ENCODE measurements at places on chromosomes 3 and 15.
A peak's percentile ranks its signal among the peaks of the same experiment; 100 is the strongest.

DNA sequence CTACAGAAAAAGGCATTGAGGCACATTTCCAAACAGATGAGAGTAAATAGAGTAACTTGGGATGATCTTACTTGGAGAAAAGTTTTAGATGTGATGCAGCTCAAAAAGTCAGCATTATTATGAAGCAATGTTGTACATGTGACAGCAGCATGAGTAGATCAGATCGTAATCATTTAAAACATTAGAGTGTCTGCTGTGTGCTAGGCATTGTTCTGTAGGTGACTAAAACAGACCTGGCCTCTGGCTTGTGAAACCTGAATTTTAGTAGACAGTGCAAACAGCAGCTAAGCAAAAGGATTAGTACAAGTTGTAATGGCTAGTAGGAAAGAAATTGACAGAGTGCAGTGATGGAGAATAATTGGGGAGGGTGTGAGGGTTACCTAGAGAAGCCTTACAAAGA, 15.1 kb downstream of the UBE2E1 start:
- DNase-seq, result no peak

GRCh38 chr3:141436180-141436579, 50.6 kb upstream of the RASA2 start:
- DNase-seq, result no peak

DNA sequence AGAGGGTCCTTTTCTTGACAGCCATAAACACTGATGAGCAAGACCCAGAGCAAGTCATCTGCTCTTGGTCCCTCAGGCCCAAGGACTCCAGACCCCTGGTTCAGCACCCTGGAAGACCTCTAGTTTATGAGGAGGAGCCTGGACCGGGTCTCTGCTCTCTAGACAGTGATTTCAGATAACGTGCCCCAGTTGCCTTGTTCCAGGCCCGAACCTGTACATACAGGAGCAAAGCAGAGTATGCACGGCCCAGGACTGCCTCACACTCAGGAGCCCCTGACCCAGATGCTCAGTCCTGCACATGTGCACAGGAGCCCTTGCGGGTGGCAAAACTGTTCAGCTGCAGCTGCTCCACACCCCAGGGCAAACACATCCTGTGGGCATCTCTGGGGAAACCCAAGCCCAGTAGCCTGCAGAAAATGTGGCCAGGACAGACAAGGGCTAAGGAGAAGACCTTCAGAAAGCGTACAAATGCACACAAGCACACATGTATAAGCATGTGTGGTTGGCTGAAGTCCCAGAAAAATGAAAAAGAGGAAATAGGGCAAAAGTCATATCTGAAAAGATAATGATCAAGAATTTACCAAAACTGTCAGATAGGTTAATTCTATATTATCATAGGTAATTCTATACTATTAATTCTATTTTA, 59.9 kb upstream of the CORO2B start:
- no peak for DNase-seq

- DNase-seq, result peak; percentile 87
Observed at GRCh38 chr15:66573719-66574595, 8.2 kb upstream of the LCTL start.

DNA sequence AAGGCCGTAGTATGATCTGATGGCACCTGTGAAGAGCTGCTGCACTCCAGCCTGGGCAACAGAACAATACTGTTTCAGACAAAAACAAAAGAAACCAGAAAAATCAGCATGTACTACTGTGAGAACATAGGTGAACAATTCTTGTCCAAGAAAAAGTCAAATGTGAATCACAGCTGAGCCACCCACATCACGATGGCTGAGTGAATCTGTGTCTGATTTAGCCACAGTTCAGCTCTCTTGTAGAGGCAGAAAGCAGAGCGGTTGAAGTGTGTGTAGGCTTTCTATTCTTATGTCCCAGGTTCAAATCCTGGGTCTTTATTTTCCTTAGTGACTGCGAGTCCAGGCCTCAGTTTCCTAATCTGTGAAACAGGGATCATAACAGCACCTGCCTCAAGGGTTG, 4.4 kb upstream of the FURIN start:
- DNase-seq, result no peak

- peak; percentile 46 for DNase-seq
Observed at GRCh38 chr15:71708741-71709140, 101.6 kb upstream of the NR2E3 start.

- peak; percentile 82 for DNase-seq
Observed at GRCh38 chr3:52685285-52685708, 416 bp downstream of the PBRM1 start.
